Uterine smooth muscle cell (primary cell): ENCODE measurements at places on chromosomes 1 and 21. TPM values are rescaled to one million over a fixed set of nuclear protein-coding genes. Genes with fewer than 3 reads are reported as not detected.

OPRD1 gene
- not detected in 2 replicates for total RNA-seq

SELENBP1 gene
- total RNA-seq: 22.2 and 25.0 TPM in 2 replicates

OPTC gene
- not detected in 2 replicates for total RNA-seq

BRINP3 gene
- total RNA-seq: not detected in 2 replicates

VASH2 gene
- total RNA-seq: 0.11 and 0.37 TPM in 2 replicates

SELE gene
- not detected in 2 replicates for total RNA-seq

ZMYM1 gene
- 25.6 and 26.7 TPM in 2 replicates for total RNA-seq

PATJ gene
- 9.0 and 14.0 TPM in 2 replicates for total RNA-seq

RAP1GAP gene
- 0.44 and 1.2 TPM in 2 replicates for total RNA-seq

ST6GALNAC5 gene
- total RNA-seq: 0.66 and 4.4 TPM in 2 replicates

TOMM20 gene
- total RNA-seq: 94.8 and 102 TPM in 2 replicates

ARHGAP30 gene
- not detected in 2 replicates for total RNA-seq

ATP1A4 gene
- not detected in 2 replicates for total RNA-seq

TEDDM1 gene
- total RNA-seq: not detected in 2 replicates

OR10T2 gene
- total RNA-seq: not detected in 2 replicates

AKR7A3 gene
- total RNA-seq: 0.44 and 0.62 TPM in 2 replicates

ACTRT2 gene
- not detected in 2 replicates for total RNA-seq

UCK2 gene
- total RNA-seq: 68.0 and 125 TPM in 2 replicates

ATP6V0B gene
- total RNA-seq: 104 and 109 TPM in 2 replicates

PLA2G2F gene
- total RNA-seq: not detected in 2 replicates

BMP8B gene
- under 0.01 TPM in 2 replicates for total RNA-seq

PADI1 gene
- under 0.01 TPM in 1 of 2 replicates, not detected in the other for total RNA-seq

TMOD4 gene
- total RNA-seq: 0.22 TPM in 1 of 2 replicates, not detected in the other

OR13G1 gene
- not detected in 2 replicates for total RNA-seq

NSUN4 gene
- 13.1 and 17.9 TPM in 2 replicates for total RNA-seq

ARHGEF16 gene
- 0.11 TPM in 1 of 2 replicates, not detected in the other for total RNA-seq

MYBPH gene
- total RNA-seq: 0.11 and 0.75 TPM in 2 replicates

HUNK gene
- total RNA-seq: under 0.01 and 0.12 TPM in 2 replicates

WNT9A gene
- 0.62 and 0.77 TPM in 2 replicates for total RNA-seq

SH2D1B gene
- under 0.01 TPM in 1 of 2 replicates, not detected in the other for total RNA-seq

RGS18 gene
- total RNA-seq: not detected in 2 replicates

EBNA1BP2 gene
- 92.6 and 174 TPM in 2 replicates for total RNA-seq

HAPLN2 gene
- not detected in 2 replicates for total RNA-seq

ITLN2 gene
- total RNA-seq: not detected in 2 replicates
